Spinal cord (tissue), 10 donors: ENCODE measurements at places on chromosomes 11 and 22.

- no peak for DNase-seq
Observed at GRCh38 chr11:70359451-70360205, 38.7 kb upstream of the CTTN start.

DNA sequence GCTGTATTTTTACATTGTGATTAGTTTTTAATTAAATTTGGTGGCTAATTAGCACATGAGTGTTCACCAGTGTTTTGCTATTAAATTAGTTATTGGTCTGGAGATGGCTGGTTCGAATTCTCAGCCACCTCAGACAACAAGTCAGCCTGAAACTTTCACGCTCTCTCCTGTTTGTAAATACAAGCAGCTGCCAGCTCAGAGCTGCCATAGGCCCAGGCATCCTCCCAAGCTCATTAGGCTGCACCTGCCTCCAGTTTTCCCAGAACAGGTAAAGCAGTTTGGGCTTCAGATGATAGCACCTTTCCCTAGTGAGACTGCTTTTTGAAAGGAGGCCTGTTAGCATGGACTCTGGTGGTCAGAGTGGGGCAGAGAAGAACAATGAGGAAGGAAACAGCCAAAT, 156.8 kb downstream of the NAV2 start:
- DNase-seq, result no peak

- DNase-seq, result no peak
Observed at GRCh38 chr22:44736581-44737405, 15.6 kb upstream of the ARHGAP8 start.

- DNase-seq, result no peak
Observed at GRCh38 chr22:40033586-40034380, 39.0 kb downstream of the FAM83F start.

GRCh38 chr22:45677063-45677462, 5.4 kb downstream of the ATXN10 start:
- DNase-seq, result no peak

GRCh38 chr11:121550247-121551030, 97.7 kb upstream of the SORL1-AS1 start:
- DNase-seq, result no peak

DNA sequence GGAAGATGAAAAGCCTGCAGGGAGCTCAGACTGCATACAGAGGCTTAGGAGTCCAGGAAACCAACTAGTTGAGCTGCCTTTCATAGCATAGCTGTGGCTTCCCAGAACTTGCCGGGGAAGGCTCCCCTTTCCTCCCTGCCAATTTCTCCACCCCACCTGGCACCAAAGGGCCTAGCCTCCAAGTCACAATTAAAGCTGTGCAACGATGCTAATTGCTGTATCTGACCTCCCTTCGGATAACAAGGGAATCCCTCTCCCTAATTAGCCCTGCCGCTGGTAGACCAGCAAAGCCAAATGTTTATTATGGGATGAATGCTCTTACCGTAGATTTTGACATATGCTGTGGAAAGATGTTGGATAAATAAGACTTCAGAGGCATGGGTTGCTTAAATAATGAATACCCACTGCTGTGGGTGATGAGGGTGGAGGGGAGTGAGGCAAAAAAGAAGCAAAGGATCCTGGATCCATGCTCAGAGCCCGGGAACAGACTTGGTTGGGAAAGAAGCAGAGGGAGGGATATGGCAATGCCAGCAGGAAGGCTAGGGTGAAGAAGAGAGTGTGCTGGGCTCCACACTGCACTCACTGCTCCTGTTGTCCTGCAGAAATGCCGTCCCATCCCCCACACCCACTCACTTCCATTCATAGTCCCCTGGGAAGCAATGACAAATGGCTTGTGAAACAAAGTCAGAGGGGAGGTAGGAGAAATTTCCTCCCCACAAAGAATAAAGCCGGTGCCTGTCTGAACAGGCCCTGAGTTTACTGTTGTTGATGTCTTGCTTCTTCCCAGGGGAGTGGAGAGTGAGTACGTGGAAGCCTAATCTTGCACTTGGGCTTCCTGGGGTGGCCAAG, 608.1 kb upstream of the CADM1 start:
- DNase-seq, result peak; percentile 74

- DNase-seq, result no peak
Observed at GRCh38 chr22:28989035-28989464, 72.6 kb downstream of the C22orf31 start.

DNA sequence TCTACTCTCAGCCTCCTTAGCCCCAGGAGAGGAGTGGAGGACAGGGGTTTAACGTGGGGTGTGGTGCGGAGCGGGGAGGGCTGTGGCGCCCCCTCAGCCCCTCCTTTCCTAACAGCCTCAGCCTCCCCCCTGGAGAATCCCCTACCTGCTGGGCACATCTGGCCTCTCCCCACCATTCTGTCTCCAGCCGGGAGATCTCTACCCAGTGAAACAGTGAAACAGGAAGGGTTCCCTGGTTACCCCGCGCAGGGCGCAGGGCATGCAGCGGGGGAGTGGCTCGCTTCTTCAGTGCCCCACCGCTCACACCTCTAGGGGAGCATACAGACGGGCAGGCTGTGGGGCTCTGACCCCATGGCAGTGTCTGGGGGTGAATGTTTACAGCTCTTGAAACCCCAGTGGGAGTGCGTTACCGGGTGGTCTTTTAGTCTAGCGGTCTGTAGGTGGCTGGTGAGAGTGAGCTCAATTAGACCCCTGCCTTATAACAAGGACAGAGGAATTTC, 54.7 kb upstream of the CCDC188 start:
- no peak for DNase-seq

DNA sequence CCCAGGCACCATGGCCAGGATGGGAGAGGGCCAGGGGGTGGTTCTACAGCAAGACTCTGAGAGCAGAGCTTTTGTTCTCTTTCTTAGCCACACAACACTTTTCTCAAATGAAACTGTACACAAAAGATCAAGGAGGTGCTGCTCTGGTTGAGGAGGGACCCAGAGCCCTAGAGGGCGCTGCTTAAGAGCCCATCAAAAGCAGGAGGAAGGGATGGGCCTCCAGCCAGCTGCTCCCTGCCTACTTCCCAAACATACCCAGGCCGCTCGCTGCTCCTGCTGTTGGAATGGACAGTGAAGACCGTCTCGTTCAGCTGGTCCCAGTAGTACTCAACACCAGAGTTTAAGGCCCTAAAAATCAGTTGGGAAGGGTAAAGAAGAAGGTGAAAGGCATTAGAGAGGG, 18.4 kb upstream of the CHRM4 start:
- peak; percentile 44 for DNase-seq

DNA sequence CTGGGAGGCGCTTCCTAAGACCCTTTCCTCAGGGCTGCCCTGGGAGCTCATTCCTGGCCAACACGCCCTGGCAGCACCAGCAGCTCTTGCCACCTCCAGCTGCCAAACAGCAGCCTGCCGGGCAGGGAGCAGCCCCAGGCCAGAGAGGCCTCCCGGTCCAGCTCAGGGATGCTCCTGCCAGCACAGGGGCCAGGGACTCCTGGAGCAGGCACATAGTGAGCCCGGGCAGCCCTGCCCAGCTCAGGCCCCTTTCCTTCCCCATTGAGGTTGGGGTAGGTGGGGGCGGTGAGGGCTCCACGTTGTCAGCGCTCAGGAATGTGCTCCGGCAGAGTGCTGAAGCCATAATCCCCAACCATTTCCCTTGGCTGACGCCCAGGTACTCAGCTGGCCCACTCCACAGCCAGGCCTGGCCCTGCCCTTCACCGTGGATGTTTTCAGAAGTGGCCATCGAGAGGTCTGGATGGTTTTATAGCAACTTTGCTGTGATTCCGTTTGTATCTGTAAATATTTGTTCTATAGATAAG, 7.6 kb downstream of the SLC39A13 start:
- DNase-seq, result peak; percentile 46

DNA sequence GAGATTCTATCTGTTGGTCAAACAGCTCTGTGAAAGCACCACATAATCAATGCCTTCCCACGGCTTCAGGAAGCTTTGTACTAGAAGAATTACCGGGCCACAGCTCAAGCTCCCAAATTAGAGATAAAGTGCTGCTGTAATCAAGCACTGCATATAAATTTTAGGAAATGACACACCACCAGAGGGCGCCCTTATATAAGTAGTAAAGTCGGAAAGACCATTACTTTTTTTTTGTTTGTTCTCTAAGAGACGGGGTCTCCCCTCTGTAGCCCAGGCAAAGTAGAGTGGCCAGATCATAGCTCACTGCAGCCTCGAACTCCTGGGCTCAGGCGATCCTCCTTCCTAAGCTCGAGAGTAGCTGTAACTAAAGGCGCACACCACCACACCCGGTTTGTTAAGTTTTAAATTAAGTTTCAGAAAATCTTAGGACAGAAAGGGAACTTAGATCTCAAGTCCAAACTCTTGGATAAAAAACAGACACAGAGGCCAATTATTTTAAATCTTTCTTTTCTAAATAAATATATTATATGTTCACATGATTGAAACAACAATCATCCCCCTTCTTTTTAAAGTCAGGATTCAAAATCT, 32.6 kb downstream of the PRCP start:
- peak; percentile 68 for DNase-seq

DNA sequence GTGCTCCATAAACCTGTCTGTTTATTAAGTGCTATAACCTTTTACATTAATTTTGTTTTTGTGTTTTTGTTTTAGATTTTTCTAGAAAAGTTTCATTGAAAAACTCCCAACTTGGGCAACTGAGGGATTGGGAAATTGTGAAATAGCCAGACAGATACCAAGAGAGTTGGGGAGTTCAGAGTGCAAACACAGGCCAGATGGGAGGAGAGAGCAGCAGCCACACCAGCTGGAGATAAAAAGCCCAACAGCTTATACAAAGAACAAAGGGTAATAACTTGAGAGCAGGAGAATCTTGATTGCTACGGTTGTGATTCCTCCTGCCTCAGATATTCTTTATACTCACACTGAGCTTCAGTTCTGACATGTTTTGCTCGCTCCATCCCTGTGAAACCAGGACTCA, 1642.2 kb downstream of the LRRC4C start:
- no peak for DNase-seq

DNA sequence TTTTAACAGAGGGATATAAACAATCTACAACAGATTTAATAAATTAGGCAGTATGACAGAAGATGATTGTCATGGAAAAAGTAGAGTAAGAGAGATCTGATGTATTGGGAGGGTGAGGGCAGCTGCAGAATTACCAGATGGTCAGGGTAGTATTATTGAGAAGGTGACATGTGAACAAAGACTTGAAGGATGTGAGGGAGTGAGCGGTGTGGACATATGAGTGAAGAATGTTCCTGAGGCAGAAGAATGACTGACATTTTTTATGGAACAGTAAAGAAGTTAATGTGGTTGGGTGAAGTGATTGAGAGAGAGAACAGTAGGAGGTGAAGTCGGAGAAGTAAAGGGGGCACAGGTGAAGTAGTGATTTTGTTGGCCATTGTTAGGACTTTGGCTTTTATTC, 42.4 kb upstream of the HIPK3 start:
- DNase-seq, result no peak

DNA sequence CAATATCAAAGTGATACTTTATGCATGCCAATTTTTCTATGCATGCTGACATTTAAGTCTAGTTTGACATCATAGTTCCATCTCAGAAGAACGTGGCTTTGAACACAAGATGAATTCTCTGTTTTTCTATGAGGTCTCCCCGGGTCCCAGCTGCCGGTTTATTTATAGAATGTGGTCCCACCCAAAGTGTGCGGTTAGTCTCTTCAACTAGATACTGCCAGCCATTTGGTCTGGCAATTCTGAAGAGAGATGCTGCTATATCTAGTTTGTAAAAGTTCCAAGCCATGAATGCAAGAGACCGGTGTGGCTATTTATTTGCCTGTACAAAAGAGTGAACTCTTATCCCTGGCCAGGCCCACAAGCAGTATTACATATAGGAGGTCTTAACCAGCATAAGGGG, 9.2 kb downstream of the OR5A2 start:
- DNase-seq, result no peak

GRCh38 chr22:49509016-49509415, 318.7 kb downstream of the BRD1 start:
- no peak for DNase-seq

GRCh38 chr11:29321293-29322132, 695.3 kb downstream of the KCNA4 start:
- no peak for DNase-seq

DNA sequence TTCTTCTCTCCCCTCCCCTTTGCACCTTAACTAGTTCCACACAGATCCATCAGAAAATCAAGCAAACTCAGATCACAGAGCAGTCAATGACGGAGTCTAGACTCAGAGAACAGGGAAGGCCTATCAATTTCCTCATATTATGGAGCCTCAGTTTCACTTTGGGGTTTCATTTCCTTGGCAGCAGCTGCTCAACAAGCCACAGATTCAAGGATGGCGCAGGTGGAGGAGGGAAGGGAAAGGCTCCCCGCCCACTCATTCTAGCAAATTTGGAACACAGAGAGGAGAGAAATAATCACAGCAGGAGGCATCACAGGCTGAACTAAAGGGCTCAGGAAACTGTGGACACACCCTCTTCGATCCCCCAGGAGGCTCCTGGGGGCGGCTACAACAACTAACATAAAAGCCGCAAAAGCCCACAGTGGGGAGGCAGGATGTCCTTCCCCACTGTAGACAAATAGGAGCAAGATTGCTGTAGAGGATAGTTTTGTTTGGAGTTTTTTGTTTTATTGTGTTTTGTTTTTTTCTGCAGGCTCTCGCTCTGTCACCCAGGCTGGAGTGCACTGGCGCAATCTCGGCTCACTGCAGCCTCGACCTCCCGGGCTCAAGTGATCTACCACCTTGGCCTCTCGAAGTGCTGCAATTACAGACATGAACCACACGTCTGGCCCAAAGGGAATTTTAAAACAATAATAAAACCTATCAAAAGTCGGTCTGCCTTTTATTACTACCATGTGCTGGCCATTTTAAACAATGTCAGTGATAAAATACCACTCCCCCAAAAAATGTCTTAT, 3.4 kb downstream of the PLAAT3 start:
- DNase-seq, result peak; percentile 48

DNA sequence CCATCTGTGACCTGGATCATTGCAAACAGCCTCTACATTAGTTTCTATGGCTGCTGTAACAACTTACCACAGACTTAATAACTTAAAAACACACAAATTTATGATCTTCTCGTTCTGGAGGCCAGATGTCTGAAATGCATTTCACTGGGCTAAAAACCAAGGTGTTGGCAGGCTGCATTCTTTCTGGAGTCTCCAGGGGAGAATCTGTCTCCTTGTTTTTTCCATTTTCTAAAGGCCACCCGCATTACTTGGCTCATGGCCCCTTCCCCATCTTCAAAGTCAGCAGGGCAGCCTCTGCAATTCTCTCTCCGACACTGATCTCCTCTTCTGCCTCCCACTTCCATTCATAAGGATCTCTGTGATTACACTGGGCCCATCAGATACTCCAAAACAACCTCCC, 11.6 kb downstream of the SCGB1A1 start:
- DNase-seq, result no peak
